ENCODE measurements at places on chromosomes 5 and 9. TPM values are rescaled to one million over a fixed set of nuclear protein-coding genes. Genes with fewer than 3 reads are reported as not detected.

The ANKRD31 gene
- total RNA-seq, result not detected

The CYSRT1 gene
- total RNA-seq, result 0.45 TPM

The LRRC14B gene
- total RNA-seq, result not detected

The TMEM215 gene
- total RNA-seq, result not detected

The CCNI2 gene
- not detected for total RNA-seq

The C1QTNF2 gene
- 0.09 TPM for total RNA-seq

The SLC36A3 gene
- total RNA-seq, result not detected

The STKLD1 gene
- total RNA-seq, result 0.47 TPM

The ANKH gene
- total RNA-seq, result 8.6 TPM

The TMEM252 gene
- total RNA-seq, result not detected

The HRCT1 gene
- 0.56 TPM for total RNA-seq

The FOXI1 gene
- not detected for total RNA-seq

The RNF38 gene
- total RNA-seq, result 12.7 TPM

The CNTNAP3 gene
- 60.5 TPM for total RNA-seq

The DMRT2 gene
- total RNA-seq, result not detected
